ENCODE measurements at places on chromosomes 12 and 14.

DNA sequence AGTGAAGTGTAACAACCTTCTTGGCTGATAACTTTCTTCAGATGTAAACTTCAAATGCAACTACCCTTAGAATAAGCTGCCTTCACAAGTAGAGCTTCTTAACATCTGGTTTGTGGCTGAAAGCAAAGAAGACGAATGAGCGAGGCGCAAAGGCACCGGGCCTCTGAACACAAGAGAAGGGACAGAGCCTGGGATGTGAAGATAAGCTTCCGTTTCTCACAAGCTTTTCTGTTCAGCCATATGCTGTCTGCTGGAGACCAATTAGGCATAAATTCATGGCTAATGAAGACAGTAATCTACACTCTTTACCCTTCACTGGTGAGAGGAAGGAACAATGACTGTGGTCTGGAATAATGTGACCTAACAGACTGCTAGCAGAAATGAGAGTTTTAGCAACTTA is 195.2 kb downstream of the ATXN7L3B start:
- no peak for DNase-seq

DNA sequence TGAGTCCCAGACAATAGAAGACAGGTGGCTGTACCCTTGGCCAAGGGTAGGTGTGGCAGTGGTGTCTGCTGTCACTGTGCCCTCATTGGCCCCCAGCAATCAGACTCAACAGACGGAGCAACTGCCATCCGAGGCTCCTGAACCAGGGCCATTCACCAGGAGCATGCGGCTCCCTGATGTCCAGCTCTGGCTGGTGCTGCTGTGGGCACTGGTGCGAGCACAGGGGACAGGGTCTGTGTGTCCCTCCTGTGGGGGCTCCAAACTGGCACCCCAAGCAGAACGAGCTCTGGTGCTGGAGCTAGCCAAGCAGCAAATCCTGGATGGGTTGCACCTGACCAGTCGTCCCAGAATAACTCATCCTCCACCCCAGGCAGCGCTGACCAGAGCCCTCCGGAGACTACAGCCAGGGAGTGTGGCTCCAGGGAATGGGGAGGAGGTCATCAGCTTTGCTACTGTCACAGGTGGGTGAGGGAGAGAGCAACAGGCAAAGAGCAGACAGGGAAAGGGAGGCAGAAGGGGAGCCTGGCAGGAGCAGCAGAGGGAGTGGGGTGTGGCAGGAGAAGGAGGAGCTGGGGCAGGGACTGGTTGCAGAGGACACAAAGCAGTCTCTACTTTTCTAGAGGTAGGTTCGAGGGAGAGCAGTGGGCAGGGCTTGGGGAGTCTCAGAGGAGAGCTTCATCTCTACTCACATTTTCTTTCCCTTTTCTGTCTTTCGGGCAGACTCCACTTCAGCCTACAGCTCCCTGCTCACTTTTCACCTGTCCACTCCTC is 452 bp downstream of the INHBE start:
- no peak for DNase-seq

GRCh38 chr12:111349101-111349747 is 19.7 kb downstream of the PHETA1 start:
- DNase-seq, result no peak

- DNase-seq, result no peak
Observed at GRCh38 chr12:22529281-22530060, 14.9 kb downstream of the C2CD5 start.

GRCh38 chr14:23829736-23830471 is 123.7 kb upstream of the DHRS4 start:
- DNase-seq, result no peak

GRCh38 chr12:25424211-25424731 is 128.8 kb downstream of the LMNTD1 start:
- no peak for DNase-seq

DNA sequence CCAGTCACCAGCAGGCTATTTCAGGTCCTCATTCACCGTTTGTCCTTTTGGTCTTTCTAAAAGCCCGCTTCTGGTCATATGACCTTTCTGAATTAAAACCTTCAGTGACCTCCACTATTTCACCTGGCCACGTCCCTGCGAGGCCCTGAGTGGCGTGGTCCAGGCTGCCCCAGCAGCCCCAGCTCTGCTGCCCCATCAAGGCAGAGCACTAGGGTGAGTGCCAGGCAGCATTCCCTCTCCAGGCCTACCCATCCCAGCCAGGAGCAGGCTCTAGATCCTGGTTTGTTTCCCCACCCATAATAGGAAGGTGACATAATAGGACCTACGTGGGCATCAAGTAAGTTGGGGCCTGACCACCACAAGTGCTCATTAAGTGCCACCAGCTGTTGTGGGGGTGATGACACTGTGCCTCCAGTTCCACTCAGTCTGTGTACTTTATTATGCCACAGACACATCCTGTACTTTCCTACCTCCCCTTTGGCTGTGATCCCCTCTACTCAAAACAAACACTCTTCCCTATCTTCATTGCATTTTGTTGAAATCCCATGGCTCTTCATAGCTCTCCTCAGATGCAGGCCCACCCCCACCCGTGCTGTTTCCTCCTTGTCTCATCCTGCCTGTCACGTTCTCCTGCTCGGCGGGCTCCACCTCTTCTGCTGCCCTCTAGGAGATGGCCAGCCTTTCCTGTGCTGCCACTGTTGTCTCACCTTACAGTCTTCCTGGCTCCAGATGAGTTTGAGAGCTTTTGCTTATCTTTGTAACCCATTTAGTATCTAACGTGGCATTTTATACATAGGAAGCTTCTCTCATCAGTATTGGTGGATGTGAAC is 21.4 kb downstream of the CKB start:
- no peak for DNase-seq

DNA sequence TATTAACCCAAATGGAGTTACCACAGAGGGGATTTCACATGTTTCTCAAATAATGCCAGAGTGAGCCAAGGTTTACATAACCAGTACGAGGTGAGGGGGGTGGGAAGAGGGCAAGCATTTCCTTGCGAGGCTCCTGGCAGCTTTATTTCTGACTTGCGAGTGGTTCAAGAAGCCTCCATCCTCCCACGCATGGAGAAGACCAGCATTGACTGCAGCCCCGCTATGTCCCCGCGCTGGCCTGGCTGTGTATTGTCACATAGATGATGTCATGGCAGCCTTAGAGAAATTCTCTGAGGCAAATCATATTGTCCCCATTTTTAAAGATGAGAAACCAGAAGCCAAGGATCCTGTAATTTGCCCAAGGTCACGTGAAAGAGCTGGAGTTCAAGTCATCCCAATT is 188.2 kb downstream of the CACNA1C start:
- no peak for DNase-seq

DNA sequence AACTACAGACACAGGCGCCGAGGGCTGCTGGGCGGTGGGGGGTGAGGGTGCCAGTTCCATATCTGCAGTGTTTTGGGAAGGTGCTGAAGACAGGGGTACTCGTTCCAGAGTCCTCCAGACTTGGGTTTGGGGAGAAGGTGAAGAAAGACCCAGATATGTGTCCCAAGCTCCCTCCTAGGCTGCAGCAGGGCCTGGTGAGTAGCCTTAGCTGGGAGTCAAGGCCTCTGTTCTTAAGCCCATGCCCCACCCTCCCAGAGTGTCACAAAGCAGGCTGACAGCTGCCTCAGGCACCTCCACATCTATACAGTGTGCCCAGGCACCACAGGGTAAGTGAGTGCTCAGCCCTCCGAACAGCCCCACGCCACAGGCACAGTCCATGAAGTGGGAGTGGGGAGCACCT is 4.3 kb downstream of the NCKAP5L start:
- no peak for DNase-seq

DNA sequence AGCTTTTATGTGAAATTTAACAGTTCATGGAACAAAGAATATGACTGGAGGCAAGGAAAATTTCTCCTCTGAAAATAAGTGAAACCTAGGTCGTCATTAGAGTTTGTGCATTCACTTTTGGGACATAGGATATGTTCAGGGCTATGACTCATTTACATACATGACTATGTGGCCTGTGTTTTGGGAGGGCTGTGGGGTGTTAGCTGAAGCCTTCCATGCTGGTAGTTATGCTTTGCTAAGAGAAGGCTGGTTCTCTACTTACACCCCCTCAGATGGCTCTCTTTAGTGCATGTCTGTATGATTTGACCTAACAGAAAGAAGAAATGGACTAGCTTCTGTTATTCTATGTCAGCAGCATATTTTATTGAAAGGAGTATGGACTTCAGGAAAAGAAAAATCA is 416.5 kb upstream of the GARIN6 start:
- DNase-seq, result no peak

- DNase-seq, result no peak
Observed at GRCh38 chr12:132140501-132140900, 3.6 kb downstream of the DDX51 start.

DNA sequence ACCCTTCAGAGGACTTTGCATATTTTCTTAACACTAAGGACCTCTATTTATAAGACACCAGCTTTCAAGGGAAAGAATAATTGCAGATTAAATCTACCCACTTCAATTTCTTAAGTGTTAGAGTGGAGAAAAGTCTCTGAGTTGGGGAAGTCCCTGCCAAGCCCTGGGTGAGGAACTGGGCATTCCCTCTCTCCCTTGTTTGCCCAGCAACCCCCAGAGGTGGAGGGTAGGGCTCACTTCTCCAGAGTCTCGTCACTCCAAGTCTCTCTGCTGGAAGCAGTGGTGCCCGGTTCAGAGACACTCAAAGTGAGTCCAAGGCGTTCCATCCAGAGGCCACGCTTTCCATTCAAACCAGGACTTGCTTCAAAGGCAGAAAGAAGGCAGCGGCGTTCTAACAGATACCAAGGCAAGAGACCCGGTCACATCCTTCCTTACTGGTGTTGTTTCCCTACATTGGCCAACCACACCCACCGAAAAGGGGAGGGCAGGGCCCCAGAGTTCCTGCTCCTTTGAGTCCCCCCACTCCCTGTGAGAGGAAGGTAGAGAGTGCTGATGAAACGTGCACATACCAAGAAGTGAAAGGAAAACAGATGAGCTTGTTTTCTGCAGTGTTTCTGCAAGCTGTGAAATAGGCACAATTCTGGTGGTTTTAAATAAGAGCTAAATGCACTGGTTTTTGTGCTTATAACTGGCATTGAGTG is 6.1 kb upstream of the BDKRB2 start:
- DNase-seq, result no peak

- no peak for DNase-seq
Observed at GRCh38 chr12:124851342-124851741, 12.3 kb downstream of the SCARB1 start.

DNA sequence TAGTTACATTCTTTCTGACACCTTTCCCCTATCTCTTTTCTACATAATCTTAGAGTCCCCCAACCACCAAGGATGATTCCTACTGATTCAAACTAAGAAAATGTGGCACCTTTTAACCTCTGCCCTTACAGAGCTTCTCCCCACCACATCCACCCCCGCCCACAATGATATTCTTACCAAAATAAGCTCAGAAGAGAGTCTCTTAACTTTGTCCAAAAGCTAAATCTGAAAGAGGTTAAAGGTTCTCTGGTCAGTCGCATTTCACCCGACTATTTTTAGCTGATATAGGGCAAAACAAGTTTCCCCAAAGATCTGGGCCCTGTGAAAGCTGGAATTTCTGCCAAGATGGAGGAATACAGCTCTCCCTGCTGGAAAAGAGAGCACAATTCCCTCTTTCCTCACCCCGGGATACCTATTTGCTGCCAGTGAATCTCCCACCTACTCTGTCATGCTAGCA is 128.6 kb downstream of the ZFP36L1 start:
- no peak for DNase-seq

- no peak for DNase-seq
Observed at GRCh38 chr12:109331301-109331952, 16.3 kb upstream of the MYO1H start.

- DNase-seq, result no peak
Observed at GRCh38 chr14:68254669-68255527, 435.3 kb downstream of the RAD51B start.

DNA sequence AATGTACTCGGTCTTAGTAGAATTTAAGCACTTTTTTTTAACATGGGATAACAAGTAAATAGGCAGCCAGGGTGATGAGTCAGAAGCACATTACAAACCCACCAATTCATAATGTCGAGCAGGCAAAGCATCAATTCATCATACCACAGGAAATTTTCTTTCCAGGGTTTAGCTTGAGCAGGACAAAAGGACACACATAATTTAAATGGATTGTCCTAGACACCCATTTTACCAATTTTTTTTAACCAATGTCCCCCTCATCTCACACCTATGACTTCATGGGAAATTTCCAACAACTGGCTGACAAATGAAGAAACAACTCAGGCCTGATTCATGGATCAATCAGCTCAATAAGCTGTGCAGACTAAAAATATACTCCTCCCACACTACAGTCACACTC is 58.8 kb upstream of the FOXG1 start:
- no peak for DNase-seq

- peak; percentile 31 for DNase-seq
Observed at GRCh38 chr12:70365648-70366518, at the start of gene KCNMB4. KCNMB4 (plus strand) TSS chr12:70366290; CDS start chr12:70366735, 445 bp downstream.

GRCh38 chr12:20097626-20098025 is 270.7 kb upstream of the PDE3A start:
- no peak for DNase-seq

DNA sequence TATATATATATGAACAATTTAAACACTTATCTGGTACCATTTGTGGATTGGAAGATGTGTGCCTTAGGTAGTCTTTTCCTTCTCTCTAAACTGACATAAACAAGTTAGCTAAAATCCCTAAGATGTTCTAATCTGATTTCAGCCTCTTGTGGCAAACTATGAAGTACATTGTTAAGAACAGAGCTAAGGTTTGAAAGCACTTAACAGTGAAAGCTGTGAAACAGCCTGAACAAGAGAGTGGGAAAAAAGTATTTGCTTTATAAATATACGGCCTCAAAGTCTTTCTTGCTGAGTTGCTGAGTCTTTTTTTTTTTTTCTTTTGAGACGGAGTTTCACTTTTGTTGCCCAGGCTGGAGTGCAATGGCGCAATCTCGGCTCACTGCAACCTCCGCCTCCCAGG is 53.7 kb upstream of the PELI2 start:
- no peak for DNase-seq
